Eye (tissue), 1 donor: ENCODE measurements at places on chromosomes 2 and 18.

- no peak for DNase-seq
Observed at GRCh38 chr2:71003396-71003795, 8.7 kb upstream of the TEX261 start.

DNA sequence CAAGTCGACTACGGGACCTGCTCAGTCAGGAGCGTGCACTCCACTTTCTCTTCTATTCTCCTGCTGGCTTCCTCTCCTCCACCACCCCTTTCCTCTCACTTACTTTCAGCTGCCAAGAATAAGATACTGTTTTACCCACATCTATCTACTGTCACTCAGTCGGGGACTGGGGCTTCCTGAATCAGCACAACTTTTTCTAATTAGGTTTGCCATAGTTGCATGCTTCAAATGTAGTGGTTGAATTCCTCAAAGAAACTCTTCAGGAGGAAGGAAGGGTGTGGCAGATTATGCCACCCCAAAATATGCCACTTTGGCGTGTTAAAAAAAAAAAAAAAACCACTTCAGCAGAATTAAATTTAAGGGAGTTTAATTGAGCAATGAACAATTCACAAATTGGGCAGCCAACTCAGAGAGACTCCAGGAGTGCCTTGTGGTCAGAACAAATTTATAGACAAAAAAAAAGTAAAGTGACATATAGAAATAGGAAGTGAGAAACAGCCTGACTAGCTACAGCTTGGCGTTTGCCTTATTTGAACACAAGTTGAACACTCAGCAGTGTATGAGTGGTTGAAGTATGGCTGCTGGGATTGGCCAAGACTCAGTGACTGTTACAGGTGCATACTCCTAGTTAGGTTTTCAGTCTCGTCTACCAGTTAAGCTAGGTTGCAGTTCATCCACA, 32.5 kb upstream of the RMDN2 start:
- no peak for DNase-seq

GRCh38 chr2:241618296-241618805, 18.6 kb downstream of the THAP4 start:
- DNase-seq = no peak

DNA sequence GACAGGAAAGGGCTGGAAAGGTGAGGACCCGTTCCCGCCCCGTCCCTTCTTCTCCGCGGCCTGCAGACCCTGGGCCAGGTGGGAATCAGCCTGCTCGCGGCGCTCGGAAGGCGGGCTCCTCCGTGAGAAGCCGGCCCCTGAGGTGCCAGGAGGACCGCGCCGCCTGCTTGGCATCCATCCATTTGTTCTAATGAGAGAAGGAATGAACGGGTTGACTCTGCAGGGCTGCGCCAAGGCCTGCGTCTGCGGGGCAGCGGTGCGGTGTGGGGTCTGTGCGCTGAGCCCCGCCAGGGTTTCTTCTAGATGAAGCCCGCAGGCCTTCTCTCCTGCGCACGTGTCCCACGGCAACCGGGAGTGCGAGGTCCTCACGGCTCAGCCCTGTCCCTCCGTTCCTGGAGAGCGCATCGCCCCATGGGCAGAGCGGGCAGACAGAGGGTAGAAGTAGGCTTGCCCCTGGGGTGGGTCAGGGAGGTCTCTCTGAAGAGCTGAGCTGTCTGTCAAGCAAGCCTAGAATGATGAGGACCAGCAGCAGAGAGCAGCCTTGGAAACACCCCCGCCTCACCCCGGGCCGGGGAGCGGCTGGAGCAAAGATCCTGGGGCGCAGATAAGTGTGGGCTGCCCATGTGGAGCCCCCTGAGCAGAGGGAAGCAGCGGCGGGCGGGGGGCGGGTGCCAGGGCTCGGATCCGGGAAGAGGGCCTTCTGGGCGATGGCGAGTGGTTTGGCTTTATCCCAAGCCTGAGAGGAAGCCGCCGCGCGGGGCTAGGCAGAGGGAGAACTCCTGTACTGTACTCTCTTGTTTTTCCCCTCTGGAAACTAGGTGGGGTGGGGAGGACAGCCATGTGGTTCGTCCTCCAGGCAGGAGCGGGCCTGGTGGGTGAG, 27.9 kb upstream of the HS6ST1 start:
- no peak for DNase-seq

DNA sequence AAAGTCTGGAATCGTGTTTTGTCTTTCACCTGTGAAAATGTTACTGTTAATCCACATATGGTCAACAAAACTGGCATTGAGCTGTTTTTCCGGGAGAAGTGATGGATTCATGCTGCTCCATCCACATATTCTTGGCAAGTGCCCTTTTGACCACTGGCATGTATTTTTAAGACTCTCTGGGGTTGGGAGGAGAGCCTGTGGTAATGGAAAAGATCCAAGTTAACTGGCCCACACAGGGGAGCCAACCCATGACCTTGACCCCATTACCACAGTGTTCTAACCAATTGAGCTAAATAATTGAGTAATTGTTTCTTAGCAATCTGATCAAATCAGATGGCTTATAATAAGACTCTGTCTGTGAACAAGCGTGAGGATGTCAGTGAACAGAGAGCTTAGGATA, 296.2 kb upstream of the NRP2 start:
- no peak for DNase-seq

- DNase-seq = no peak
Observed at GRCh38 chr2:174198846-174199564, 49.3 kb downstream of the OLA1 start.

- DNase-seq = peak; percentile 19
Observed at GRCh38 chr2:179936654-179937053, 70.4 kb downstream of the CWC22 start.

DNA sequence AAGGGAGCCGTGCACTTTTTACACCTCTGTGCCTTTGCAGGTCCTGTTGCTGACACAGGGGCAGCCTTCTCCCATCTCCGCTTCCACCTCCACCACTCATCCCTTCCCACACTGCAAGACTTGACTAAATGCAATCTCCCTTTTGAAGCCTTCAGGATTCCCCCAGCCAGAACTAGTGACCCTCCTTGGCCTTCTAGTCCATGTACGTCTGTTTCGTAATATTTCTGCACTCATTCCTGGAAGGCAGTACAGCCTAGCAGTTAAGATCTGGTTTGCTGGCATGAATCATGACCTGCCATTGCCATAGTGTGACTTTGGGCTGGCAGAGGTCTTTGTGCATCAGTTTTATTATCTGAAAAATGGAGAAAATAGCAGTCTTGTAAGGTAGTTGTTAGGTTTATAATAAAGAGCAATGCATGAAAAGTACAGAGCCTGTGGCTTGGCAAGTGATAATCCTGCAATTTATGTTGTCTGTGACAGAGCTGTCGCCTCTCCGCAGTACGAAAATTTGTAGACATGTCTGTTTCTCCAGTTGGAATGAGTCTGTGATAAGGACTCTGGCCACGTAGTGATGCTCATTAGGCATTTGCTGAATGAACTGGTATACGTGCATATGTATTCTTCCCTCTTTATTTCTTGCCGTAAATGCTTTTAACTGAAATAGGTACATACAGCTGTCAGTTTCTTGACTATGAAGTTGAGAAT, 36.7 kb downstream of the NCK2 start:
- DNase-seq = no peak

DNA sequence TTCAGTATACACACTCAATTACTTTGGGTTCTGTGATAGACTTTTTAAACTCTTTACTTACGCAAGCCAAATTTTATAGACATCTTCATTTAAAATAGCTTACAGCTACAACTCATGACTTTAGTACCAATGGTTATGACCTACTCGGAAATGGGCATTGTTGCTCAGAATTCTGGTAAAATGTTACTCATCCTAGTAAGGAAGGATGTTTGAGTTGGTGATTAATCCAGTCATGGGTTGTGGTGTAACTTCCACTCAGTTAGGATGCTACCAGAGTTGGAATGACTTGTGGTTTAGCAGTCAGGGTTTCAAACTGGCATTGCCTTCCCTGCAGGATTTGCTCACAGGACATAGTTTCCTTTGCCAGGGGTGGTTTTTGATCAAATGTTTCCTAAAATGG, 7.4 kb upstream of the NPC1 start:
- no peak for DNase-seq

GRCh38 chr2:160252900-160253299, 52.8 kb upstream of the ITGB6 start:
- DNase-seq = no peak

DNA sequence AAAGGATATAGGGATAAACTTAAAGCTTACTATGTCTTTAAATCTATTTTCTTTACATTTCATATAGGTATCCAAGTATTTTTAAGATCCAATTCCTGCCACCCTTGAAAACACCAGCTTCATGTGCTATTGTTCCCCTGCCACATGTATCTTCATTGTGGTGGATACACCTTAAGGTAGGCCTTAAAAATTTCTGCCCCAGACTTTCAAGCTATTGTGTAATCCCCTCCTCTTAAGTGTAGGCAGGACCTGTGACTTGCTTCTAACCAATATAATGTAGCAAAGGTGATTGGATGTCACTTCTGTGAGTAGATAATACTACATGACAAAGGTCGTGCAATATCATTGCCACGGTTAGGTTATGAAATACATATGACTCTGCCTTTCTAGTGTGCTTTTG, 119.5 kb downstream of the RAD51AP2 start:
- DNase-seq = no peak

GRCh38 chr2:181178823-181179412, 198.5 kb downstream of the UBE2E3 start:
- no peak for DNase-seq

- DNase-seq = no peak
Observed at GRCh38 chr2:233021771-233022170, 8.7 kb upstream of the NGEF start.

- no peak for DNase-seq
Observed at GRCh38 chr18:23875966-23876895, 138.3 kb upstream of the TTC39C start.

DNA sequence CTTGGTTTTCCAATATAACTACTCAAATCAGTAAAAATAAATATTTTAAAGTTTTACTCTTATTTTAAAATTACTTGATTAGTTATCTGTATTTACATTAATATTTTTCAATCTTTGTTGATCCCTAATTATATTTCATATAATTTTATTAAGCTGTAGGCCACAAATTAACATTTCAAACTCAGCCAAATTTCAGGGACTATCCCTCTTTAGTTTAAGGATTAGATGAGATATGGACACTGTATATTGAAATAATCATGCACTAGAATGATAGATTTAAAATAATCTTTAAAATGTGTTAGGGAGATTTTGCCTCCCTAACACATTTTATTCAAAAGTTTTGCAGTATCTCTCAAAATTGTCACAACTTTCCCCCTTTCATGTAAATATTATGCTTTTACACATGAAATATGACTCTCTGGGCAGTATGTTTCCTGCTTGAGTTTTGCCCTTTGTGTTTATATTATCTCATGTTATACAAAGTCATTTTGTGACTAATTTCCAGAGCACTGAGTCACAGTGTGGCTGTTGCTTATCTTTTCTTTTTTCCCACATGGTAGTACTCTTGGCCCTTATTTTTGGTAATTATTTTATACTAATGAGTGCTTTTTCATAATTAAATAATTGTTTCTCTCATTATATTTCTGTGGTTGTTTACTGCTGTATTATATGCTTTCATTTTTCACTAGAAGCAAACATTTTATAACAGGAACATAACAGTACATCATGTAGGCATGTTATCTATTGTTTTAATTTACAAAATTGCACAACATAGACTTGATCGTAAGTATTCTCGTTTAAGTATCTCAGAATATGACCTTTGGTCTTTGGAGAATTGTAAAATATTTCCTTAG, 1.2 kb downstream of the TFPI start:
- no peak for DNase-seq

GRCh38 chr2:174925046-174925784, 80.0 kb downstream of the CHN1 start:
- DNase-seq = no peak

DNA sequence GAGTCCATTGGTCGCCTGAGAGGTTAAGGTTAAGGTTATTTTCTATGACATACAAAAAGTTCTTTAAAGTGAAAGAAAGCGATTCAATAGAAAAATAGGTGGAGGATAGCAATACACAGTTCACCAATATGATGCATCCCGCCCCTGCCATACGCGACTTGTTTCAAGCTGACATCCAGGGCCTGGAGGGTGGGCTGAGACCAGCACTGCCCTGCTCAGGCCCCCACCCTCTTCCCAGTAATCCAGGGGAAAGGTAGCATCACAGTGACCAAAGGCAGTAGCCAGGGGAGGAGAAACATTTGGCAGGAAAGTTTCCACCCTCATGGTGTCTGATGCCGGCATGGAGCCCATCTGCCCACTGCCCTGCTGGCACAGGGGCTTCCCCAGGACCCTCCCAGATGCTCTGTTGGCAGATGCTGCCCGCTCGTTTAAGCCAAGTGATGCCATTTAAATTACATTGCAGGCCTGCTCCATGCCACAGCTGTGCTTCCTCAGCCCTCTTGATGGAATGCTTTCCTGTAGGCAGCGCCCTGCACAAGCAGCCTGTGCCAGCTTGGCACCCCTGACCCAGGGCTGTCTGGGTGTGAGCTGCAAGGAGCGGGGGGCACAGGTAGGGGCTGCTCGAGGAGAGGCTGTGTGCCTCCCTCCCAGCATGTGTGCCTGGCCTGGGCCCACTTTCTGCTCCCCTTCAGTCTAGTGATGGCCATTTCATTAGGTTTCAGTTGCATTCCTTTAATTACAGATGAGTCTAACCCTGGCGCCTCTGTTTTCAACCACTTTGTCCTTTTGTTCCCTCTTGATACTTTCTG, 10.7 kb upstream of the ANO7 start:
- DNase-seq = no peak

DNA sequence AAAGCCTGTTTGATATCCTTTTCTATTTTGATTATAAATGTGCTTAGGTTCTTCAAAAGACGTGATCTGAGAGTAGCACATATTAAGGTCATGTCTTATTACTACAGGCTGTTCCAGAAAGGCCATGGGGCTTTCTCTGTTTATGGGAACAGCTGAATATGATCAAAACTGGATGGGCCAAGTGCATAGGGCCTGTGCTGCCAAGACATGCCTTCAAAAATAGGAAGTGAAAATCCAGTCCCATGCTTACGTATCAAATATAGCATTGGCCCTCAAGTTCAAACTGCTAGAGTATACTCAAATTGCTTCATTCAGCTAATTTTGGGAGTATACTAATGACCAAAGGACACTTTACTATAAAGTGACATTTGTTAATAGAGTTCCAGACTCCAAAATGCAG, 24.1 kb downstream of the SLC25A52 start:
- DNase-seq = no peak

DNA sequence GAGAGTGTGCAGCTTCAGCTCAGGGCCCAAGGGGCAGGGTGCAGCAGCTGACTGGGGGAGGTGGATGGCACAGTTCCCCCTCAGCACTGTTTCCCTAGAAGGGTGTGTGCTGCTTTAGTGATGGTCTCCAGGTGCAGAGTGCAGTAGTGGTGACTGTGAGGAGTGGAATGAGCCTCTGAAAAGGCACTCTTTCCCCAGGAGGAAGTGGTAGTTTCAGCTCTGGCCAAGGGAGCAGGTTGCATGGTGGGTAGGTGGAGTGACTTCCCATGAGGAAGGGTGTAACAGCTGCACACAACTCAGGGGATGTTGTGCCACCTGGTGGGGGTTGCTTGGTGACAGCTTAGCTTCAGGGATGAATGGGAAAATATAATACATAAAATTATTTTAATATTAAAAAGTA, 251.5 kb upstream of the NXPH2 start:
- peak; percentile 18 for DNase-seq
